ENCODE measurements at places on chromosomes 2 and 18.
A peak's percentile ranks its signal among the peaks of the same experiment; 100 is the strongest.

GRCh38 chr2:21317131-21317530, 193.4 kb downstream of the TDRD15 start:
- DNase-seq: peak; percentile 89

DNA sequence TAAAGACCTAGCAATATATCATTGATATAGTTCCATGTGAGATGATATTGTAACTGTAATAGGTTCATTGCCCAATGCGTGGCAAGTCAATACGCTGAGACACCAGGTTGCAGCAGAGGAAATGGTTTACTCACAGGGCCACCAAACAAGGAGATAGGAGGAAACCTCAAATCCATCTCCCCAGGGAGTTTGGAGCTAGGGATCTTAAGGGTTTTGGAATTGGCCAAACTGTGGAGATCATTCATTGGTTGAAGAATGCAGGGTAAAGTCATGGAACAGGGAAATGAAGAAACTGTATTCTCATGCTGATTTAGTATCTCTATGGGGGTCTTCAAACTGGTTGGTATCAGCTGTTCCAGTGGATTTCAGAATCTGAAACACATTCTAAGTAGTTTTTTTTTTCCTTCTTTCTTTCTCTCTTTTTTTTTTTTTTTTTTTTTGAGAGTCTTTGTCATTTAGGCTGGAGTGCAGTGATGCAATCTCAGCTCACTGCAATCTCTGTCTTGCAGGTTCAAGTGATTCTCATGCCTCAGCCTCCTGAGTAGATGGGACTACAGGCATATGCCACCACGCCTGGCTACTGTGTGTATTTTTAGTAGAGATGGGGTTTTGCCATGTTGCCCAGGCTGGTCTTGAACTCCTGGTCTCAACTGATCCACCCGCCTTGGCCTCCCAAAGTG, 30.7 kb upstream of the PPM1B start:
- DNase-seq: no peak

- no peak for DNase-seq
These were observed 12.5 kb downstream of the SDC1 start for GRCh38 chr2:20212459-20212870.

- DNase-seq: no peak
These were observed 22.5 kb downstream of the GATA6 start for GRCh38 chr18:22191923-22192322.

- no peak for DNase-seq
These were observed 102.7 kb downstream of the DYNC1I2 start for GRCh38 chr2:171789956-171790355.

DNA sequence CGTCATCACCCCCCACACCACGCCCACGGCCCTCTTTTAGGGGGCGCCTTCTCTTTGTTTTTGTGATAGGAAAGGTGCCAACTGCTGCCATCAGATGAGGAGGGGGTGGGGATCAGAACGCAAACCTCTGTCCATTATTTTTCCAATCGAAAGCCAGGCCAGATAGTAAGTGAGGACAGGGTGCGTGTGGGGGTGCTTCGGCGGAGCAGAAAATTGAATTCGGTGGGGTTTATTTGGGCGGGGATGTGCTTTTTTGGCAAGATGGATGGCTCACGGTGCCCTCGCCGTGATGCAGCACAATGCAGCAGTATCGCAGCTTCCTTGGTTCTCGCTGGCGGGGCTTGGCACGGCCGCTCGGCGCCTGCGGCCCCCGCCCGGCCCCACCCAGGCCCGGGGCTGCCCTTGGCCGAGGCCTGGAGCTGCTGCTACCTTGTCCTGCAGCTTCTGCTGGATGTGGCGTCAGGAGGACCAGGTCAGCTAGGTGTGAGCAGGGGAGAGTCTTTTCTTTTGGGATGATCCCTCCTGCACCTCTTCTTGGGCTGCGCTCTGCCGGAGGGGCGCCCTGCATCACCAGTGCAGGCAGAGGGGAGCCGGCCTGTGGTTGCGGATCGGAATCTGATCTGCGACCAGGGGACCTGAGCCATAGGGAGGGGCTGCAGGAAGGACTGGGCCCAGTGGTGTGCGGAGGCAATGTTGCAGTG, 1.3 kb downstream of the SPTBN1 start:
- no peak for DNase-seq

DNA sequence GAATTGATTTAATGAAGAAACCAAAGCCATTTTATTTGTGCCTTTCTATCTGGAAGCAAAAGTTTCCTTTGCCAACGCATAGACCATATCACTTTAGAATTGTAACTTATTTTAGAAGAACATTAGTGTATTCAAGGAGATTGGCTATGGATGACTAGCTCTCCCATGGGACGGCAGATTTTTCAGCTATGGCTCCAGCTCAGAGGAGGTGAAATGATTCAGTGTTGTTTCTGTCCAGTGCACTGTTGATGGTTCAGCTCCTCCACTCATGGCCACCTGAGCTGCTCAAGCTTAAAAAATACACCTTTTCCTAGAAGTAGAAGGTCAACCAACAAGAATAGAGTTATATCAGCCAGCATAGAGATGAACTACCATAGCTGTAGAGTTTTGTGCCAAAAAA, 1597.5 kb upstream of the PIK3C3 start:
- DNase-seq: no peak

- DNase-seq: no peak
These were observed 60.1 kb downstream of the GBX2 start for GRCh38 chr2:236107942-236108625.

DNA sequence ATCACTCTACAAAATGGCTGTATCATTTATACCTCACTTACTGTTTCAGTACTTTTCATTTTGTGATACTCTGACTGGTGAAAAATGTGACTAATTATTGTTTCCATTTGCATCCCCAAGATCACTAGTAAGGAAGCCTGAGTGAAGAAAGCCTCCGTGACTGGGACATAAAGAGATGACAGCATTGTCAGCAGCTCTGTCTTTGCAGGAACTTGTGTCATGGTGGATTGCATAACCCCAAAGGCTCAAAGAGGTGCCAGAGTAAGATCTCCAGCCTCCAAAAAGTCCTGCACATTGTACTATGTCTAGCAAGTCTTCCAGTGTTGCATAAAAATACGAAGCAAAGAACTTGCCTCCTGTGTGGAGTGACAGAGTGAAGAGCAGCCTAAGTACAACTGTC, 187.5 kb upstream of the CRIM1 start:
- no peak for DNase-seq

- peak; percentile 86 for DNase-seq
These were observed 49.7 kb upstream of the CD28 start for GRCh38 chr2:203656522-203657287.

DNA sequence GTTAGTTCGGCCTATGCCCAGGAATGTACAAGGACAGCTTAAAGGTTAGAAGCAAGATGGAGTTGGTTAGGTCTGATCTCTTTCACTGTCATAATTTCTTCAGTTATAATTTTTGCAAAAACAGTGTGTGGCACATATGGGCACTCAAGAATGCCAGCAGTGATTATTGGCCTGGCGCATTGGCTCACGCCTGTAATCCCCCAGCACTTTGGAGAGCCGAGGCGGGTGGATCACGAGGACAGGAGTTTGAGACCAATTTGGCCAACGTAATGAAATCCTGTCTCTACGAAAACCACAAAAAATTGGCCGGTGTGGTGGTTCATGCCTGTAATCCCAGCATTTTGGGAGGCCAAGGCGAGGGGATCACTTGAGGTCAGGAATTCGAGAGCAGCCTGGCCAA, 75.7 kb upstream of the MSH2 start:
- DNase-seq: no peak

DNA sequence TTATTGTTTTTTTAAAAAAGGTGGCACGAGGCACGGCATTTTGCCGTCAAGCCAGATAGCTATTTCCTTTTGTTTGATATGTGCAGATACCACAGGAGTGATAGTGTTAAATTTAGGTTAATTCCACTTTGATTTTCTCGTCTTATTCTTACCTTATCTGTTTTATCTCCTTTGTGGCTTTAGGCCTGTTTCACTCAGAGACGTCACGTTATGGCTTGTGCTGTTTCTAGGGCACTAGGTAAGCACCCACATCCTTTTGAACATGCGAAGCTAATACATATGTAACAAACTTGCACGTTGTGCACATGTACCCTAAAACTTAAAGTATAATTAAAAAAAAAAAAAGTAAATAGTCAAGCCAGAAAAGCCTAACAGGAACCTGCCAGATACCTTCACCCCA, 57.8 kb downstream of the C18orf63 start:
- no peak for DNase-seq

DNA sequence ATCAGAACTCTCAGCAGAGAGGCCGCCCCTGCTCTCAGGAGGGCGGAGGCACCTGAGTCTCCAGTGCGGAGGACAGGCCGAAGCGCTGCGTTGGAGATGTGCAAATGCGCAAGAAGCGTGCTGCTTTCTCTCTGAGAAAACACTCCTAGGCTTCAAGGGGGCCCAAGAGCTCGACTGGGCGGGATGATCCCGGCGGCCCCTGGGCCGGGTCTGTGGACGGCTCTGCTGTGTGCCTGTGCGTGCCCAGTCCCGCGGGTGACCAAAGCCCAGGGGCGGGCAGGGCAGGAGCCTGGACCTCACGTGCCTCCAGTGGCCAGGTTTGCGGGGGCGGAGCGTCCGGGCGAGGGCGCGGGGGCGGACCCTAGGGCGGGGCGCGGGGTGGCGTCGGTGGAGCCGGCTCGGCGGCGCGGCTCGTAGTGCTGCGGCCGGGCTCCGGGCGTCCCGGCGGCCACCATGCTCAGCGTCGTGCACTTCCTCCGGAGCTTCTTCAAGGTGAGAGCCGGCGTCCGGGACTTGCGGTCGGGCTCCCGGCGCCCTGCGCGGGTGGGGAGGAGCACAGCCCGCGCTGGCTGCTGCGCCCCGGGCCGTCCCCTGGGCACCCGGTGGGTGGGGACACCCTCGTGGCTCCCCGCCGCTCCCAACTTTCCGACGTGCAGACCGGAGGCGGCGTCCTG, at the start of gene ARHGEF4:
ARHGEF4 (plus strand) TSS at position 414 of the 674 bp plus-strand sequence; CDS start at position 454, 40 bp downstream.
- no peak for DNase-seq

DNA sequence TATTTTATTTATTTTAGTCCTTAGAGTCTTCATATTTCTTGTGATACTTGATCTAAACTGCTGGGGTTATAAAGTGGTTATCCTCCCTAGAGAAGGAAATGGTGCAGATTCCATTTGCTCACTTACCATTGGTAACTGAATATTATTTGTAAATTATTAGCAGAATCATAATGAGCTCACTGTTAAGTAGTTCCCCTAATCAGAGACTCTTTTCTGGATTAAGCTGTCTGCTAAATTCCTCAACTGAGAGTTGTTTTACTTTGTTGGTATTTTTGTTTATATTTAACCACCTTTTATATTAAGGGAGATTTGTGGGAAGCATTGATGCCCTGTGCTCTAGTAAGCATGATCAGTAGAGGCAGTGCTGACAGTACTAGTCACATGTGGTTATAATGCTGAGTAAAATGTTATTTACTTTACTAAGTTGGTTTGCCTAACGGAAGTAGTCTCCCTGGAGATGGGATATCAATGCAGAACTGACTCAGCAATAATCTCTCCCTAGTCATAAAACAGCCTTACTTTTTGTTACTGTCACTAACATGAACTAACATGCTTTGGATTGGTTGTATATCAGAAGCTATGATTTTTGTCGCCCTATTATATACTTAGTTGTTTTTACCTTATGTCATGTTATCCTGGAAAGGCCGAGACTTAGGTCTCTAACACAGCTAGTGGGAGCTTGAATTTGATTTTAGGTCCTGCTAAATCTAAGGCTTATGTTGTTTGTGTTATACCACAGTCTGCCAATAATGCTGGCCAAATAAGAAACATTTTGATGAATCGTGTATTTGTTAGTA, 166.7 kb downstream of the MCFD2 start:
- DNase-seq: no peak

- peak; percentile 85 for DNase-seq
These were observed 134.1 kb downstream of the FMNL2 start for GRCh38 chr2:152468899-152469692.

DNA sequence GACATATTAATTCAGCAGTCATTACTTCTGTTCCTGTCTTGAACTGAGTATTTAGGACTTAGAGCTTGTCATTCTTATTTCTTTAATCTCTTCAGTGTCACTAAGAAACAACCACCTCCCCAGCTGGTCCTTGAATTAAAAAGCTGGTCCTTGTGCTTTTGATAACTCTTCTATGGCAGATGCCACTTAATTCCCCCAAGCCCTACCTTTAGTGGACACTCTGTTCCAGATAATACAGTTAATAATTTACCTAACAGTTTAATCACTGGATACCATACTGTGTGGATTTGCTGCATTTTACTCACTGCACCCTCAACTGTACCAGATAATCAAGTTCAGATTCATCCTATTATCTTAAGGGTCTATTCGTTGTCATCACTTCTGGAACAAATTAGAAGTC, 73.1 kb downstream of the SKA1 start:
- DNase-seq: no peak

DNA sequence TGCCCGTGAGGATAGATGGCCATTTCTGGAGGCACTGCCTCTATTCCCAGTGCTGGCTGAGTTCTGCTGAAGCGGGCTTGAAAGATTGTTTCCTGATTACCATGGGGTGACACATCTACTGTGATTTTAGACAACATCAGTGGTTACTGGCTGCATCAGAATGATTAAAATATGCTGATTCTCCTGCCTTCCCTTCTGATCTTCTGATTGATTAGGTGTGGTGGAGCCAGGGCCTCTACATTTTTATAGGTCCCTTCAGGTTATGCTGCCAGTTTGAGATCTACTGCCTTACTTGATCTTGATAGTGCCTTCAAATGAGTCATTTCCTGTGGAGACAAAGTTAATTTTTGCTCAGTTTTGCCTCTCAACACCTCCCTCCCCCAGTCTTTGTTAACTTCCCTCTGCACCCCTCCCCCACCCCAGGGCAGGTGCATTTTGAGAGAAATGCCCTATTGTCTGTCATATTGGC, 31.6 kb upstream of the SNORC start:
- no peak for DNase-seq

GRCh38 chr2:158489366-158490112, 32.8 kb downstream of the PKP4 start:
- DNase-seq: no peak

DNA sequence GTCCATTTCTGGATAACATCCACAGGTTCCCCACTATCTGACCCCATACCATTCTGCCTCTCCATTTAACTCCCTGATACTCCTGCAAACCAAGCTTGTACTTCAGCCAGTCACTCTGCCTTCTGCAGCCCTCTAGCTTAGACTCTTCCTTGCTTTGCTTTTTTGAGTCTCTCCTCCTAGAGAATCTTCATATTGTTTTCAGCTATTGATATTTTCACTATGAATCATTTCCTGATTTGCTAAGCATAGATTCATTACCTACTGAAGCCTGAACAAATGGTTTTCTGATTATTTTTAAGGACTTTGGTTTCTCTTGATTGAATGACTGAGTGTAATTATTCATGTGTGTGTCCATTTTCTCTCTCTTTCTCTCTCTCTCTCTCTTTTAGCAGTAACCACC, 2102.3 kb upstream of the CELF4 start:
- no peak for DNase-seq
